ENCODE measurements at places on chromosomes 11 and 22.

GRCh38 chr11:116207019-116207418 is 565.8 kb downstream of the BUD13 start:
- no peak for DNase-seq

- DNase-seq, result peak; percentile 92
Observed at GRCh38 chr11:126480410-126481302, 125.2 kb downstream of the ST3GAL4 start.

DNA sequence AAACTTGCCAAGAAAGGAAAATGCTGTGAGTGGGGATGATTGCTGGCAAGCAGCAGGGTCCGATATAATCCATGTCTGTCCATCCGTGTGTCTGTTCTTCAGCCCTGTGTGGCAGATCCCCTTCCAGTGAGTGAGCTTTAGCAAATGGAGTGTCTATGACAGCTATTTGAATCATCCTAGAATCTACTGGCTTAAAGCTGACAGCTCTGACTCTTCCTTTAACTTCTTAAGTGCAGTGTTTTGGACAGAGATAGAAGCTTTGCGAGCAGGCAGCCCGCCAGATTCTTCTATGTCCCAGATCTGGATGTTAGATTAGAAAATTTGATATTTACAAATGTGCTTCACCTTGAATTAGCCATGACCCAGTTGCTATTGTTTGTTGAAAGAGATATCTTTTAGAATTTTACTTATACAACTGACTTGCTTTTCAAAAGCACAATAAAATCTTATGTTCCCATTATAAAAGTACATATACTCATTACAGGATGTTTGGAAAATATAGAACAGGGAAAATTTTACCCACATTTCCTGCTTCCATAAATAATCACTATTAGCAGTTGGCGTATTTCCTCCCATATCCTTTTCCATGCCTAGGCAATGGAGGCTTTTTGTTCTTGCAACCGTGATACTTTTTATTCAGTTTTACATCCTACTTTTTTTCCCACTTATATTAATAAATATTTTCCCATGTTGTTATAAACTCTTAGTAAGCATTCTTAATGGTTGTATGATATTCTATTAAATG is 124.5 kb downstream of the COMMD9 start:
- no peak for DNase-seq

GRCh38 chr22:50020606-50021005 is 8.0 kb upstream of the IL17REL start:
- DNase-seq, result no peak

- no peak for DNase-seq
Observed at GRCh38 chr11:37040921-37041320, 442.9 kb upstream of the RAG2 start.

DNA sequence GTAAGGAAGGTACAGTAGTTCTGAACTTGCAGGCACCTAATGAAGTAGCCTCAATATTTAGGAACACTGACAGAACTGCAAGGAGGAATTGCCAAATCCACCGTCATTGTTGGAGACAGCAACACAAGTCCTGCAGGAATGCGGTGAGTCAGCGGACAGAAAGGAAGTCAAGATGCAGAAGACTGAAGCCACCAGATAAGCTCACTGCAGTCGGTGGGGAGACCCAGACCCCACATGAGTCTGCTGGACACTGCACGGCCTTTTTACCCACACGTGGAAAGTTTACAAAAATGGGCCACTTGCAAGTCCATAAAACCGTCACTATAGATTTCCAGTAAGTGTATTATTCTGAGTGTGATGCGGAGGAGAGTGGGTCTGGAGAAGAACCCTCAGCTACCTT is 1471.6 kb downstream of the TBC1D22A start:
- no peak for DNase-seq

GRCh38 chr11:27088353-27088752 is 47.7 kb downstream of the BBOX1 start:
- DNase-seq, result no peak
